ENCODE measurements at places on chromosomes 6 and 20.

DNA sequence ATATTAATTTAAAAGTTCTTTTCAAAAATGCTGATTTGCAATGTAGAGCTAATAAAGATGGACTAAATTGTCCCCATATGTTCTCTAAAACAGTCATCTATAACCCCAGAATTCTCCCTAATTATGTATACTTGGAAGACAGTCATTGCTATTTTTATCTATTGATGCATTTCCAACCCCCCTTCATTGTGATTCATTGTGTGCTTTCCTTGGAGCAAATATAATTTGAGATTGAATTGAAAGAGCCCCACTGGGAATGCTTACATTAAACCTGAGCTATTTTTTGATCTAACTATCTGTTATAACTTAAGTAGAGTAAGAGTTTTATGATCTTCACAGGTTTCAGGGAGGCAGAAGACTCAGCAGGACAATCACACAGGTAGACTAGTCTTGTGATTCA lies 73.7 kb upstream of the PTCHD4 start:
- no peak for DNase-seq

GRCh38 chr20:58106143-58106750 lies 122.2 kb downstream of the ANKRD60 start:
- DNase-seq, result no peak

DNA sequence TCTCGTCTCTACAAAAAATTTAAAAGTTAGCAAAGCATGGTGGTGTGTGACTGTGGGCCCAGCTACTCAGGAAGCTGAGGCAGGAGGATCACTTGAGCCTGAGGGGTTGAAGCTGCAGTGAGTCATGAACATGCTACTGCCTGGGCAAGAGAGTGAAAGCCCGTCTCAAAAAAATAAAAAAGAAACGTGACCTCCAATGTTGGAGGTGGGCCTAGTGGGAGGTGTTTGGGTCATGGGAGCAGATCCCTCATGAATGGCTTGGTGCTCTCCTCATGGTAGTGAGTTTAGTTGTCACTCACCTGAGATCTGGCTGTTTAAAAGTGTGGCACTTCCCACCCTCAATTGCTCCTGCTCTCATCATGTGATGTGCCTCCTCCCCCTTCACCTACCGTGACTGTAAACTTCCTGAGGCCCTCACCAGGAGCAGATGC lies 24.3 kb downstream of the RBL1 start:
- no peak for DNase-seq

GRCh38 chr6:129621252-129621651 lies 88.7 kb downstream of the ARHGAP18 start:
- DNase-seq, result no peak

GRCh38 chr6:75932067-75932466 lies 140.4 kb downstream of the IMPG1 start:
- no peak for DNase-seq

- DNase-seq, result no peak
Measured at GRCh38 chr20:61556673-61557072, 304.6 kb downstream of the CDH4 start.

GRCh38 chr6:101417900-101418299 lies 24.4 kb downstream of the GRIK2 start:
- DNase-seq, result no peak

DNA sequence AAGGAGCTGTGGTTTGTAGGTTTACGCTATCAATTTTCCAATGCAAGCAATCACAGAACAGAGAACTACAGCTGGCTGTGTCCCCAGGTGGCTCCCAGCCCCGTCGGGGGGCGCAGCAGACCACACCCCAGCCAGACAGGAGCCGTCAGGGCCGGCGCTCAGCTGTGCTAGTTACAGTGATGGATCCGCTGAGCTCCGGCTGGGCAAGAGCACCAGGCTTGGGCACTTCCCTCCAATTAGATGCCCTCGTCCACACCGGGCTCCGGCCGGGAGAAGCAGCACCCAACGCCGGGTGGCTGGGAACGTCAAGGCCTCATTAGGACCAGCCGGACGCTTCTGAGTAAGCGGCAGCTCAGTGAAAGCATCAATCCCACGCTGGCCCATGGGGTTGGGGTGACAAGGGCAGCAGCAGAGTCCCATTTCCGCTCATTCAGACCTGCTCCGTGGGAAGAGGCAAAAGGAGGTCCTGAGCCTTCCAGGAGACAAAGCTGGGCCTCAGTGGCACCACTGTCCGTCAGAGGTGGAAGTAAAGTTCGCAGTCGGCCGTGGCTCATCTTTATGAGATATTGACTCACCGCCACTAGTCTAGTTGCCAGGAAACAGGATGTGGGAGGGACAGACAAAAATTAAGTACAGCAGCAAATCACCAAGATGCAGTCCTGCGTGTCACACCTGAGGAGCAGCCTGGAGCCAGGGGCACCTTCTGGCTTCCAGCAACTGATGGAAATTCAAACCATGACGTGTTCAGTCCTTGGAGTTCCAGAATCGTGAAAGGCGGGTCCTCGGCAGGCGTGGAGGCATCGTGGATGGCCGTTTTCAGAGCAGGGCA lies 164.1 kb downstream of the TAF4 start:
- no peak for DNase-seq

Data from stimulated activated CD8-positive, alpha-beta memory T cell treated with anti-CD3 and anti-CD28 coated beads, Interleukin-7, amount 100 ng/mL, for 1 hour (primary cell).